Stimulated activated CD4-positive, alpha-beta T cell treated with anti-CD3 and anti-CD28 coated beads, Interleukin-4, amount 100 ng/mL, for 1 hour (primary cell): ENCODE measurements at places on chromosomes 7 and 10.

DNA sequence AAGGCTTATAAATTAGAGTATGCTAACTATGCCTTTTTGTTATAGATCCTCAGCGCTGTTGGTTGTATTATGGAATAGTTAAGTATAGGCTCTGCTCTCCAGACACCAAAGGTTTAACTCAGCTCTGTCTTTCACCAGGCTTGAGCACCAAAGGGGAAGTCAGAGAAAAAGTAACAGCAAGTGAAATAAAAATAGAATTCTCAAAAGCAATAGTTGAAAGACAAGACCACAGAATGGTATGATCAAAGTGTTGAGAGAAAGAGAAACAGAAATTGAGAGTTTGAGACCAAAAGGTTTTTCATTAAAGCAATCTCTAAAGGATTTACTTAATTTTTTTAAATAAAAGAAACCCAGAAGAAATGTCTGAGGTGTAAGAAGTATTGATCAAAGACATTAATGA, 529.8 kb upstream of the C7orf33 start:
- no peak for DNase-seq

- DNase-seq: no peak
Measured at GRCh38 chr10:72127571-72127970, 39.2 kb upstream of the SPOCK2 start.

DNA sequence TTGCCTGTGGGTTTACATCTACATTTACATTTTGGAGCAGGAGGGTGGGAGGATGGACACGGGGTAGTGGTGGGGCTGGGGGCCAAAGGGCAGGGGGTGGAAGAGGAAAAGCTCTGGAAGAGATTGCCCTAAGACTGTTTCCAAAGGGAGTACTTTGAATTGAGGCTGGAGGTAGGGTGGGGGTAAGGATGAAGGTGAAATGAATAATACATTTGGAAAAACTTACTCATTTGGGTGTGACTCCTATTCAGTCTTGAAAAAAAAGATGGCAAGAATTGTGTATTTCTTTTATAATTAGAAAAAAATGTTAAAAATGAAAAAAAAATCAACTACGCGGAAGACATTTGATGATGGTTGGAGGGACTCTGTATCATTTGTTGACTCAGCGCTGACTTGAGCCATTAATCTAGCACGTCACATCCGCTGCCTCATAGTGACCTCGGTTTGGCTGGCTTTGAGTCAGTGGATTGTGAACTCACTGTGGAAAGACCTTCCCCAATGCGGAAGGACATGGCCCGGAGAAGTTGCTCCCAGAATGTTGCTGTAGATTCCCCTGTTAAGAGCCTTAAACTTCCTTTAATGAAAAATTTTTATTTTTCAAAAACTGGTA, 2.8 kb downstream of the FAM180A start:
- no peak for DNase-seq

GRCh38 chr7:70285187-70285586, 686.9 kb downstream of the AUTS2 start:
- no peak for DNase-seq

DNA sequence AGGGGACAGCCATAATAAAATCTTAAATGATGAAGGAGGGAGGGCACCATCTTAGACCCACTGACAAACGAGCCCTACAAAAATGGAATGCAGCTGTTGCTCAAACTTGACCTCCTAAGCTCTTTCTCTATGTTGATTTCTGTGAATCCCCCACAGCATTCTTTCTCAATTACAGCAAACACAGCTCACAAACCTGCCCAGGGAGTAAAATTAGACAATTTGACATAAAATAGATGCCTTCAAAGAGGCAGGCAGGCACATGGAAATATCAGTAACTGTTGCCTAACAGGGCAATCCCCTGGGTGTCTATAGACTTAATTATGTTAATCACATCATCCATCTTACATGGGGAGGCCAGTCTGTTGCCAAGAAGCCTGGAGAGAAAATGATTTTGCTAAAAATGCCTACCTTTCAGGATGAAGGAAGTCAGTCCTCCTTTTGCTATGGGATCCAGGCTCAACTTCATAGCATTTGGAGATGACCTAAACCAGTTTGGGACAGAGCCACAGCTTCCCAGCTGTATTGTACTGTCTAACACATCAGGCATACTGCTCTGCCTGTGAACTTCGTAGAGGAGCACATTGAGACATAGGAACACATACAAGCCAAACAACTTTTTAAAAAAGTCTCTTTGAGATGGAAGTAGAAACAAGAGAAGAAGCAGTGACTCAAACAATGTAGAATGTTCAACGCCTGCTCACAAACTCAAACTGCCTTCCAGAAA, 1177.4 kb downstream of the SORCS1 start:
- DNase-seq: no peak

- no peak for DNase-seq
Measured at GRCh38 chr7:97512441-97513207, 219.3 kb upstream of the TAC1 start.

- DNase-seq: no peak
Measured at GRCh38 chr10:86481761-86482160, 39.8 kb downstream of the WAPL start.

- DNase-seq: no peak
Measured at GRCh38 chr7:89757910-89758309, 396.4 kb upstream of the STEAP1 start.
